CD4-positive, alpha-beta T cell treated with Interleukin-15 for 4 hours (primary cell): ENCODE measurements at places on chromosomes 7 and 10.

DNA sequence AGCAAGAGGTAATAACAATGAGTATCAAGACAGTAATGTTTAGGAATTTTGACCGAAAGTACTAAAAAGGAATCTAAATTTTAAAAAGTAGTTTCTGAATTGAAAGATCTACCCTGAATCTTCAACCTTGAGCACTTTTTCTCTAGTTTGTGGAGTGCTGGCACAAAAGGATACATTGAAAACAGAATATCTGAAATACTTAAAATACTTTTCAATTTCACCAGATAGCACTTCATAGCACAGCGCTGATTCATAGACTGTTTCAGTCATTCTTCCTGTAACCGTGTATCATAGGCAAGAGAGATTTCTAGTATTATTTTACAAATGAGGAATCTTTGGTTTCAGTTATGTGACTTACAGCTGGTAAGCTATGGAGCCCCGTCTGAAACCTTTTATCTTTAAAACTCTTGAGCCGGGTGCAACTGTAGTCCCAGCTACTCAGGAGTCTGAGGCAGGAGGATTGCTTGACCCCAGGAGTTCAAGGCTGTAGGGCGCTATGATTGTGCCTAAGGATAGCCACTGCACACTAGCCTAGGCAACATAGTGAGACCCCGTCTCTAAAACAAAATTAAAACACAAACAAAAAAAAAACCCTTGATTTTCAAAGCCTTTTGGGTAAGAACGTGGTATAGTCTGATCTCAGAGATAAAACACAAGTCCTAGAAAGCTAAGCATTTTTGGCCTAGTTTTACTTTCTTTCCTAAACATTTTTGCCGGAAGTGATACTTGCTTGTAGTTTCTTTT, 35.1 kb downstream of the FHIP2A start:
- DNase-seq: no peak

- no peak for DNase-seq
These were observed 750 bp upstream of the CDK14 start for GRCh38 chr7:90595342-90595800.

- DNase-seq: peak; percentile 2
These were observed 184.2 kb downstream of the STK31 start for GRCh38 chr7:23893942-23894891.

DNA sequence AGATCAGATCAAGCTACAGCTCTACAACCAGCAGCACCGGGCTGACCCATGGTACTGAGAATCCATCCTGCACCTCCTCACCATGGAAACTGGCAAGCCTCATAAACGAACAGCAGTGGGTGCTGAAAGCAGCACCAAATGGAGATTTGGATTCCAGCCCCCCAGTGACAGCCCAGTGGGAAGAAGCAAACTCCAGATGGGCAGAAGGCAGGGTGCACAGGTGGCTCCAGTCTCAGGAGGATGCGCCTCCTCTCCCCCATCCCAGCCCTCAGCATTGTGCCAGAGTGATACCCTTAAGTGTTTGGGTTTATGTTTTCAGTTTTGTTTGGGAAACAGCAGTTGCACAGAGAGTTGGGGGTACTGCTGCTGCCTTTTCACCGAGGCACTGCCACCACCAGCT, 20.6 kb upstream of the SMO start:
- no peak for DNase-seq

DNA sequence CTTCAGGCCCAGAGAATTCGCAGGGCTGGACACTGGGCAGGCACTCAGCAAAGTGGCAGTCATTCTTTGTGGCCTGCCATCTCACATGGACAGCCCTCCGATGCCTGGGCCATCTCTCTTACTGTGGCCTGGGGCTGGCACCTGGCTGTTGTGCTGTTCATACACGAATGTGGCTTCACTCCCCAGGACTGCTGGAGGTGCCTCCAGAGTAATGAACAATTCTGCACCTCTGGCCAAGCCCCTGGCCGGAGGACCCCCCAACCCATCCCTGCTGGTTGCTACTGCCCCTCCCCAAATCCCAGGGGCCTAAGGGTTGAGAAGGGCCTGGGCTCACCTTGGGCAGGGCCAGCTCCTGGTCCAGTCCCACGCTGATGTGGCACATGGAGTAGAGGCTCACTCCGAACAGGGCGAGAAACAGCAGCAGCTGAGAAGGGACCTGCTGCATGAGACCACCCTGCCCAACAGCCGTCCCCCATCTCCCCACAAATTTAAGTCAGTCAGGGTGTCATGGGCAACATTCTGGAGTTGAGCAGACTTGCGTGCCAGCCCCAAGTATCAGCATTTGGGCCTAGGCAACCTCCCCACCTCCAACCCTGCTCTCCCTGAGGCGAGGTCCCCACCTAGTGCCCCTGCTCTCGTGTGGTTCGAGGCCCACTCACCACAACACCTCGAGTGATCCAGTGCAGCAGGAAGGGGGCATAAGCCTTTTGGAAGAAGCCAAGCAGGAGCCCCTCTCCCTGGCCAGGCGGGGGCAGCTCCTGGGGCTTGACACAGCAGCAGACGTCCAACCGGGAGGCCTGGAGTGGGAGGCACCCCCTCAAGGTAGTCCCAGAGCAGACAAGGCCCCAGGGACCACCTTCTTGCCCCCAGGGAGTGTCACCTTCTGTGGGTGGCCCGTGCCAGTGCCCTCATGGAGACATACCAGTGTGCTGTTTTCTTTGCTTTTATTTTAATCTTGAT, 9.4 kb downstream of the NPC1L1 start:
- DNase-seq: no peak

- DNase-seq: no peak
These were observed 1.5 kb downstream of the MDFIC start for GRCh38 chr7:114923403-114923713.

- DNase-seq: no peak
These were observed 61.0 kb downstream of the VIPR2 start for GRCh38 chr7:159083698-159084068.

DNA sequence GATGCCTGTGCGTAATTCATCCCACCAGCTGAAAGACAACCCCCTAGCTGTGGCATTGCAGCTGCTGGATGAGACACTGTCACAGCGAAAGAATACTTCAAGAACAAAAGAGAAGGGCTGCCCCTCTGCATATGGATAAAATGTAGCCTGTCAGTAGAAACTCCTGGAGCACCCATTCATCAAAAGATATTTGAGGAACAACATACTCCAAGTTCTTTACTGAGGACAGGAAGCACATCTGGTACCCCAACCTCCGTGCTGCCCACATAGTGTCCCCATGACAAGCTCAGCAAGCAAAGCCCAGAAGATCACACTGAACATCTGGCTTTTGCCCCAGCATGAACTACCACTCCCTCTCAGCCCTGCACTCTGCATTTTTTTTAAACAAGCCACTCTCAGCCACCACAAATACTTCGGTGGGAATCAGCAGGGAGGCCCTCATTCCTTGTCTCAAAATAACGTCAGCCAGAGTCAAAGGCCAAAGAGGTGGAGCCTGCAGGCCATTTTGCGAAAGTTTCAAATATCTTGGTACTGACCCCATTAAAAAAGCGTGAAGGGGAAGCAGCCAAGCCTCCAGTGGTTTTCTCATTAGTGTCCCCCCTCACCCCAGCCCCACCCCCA, 1.7 kb downstream of the CREB3L2 start:
- DNase-seq: no peak

DNA sequence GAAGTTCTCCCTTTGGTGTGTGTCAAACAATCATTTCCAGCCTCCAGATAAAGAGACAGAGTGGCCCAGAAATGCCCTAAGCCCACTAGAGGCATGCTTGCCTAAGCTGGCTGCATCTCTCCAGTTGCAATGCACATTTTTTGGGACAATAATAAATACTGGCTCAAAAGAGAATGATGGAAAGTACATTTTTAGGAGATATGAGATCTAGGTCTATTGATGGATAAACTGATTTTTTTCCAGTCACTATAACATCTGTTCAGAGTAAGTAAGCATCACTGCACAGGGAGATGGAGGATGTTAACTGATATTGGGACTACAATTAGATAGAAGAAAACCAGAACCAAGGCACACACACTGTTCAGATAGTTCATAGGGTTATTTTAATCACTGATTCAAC, 553.0 kb downstream of the GRM8 start:
- no peak for DNase-seq

DNA sequence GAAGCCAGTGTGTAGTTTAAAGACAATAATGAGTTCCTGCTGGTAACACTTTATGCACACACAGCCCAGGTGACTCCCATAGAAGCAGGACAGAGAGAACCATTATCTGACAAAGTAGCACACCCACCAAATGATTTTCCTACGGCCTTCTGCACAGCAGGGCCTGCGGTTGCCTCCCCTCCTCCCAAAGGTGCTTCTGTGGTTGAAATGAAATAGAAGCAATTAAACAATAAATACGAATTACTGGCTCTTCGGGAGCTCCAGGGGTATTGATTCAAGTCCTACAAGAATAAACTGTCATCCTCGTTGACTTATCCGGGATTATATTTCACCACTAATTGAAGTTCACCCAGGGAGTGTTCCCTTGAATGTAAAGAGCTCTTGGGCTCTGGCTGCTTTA, 172.1 kb downstream of the ACTR3B start:
- DNase-seq: no peak

DNA sequence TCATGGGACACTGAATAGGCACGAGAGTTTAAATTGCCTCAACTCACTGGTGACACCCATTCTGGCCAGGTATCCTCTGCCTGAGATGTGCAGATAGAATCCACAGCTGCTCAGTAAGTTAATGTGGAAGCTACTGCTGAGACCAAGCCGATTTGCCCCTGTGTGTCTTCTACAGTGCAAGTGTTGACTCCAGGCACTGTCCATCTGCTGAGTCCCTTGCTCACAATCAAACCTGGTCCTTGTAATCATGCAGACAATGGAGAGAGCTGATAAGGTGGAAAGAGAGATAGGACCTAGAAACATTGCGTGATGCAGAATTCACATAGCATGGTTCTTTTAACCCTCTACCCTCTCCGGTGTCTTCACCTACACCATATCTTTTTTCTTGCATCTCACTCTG, 101.4 kb downstream of the ITGB8 start:
- DNase-seq: no peak
